Fibroblast of skin of right quadriceps (primary cell): ENCODE measurements at places on chromosomes 1 and 21.

DNA sequence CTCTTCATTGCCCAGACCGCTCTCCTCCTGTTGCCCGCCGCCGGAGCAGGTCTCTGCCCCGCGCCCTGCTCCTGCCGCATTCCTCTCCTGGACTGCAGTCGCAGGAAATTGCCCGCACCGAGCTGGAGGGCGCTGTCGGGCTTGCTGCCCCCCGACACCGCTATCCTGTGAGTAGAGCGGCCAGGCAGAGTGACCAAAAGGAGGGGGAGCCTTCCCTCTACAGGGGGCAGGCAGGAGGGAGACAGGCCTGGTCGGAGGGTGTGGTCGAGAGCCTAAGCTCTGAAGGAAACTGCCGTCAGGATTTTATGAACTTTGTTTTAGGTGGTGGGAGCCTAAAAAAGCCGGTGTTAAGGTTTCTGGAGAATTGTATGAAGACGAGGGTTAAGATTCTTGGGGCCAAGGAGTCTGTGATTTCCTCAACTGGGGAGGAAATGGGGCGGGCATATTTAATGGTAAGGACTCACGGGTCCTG is 517 bp downstream of the LRIG2 start:
- DNase-seq = peak; percentile 47

- peak; percentile 37 for DNase-seq
Observed at GRCh38 chr1:112298558-112298957, 97.5 kb upstream of the CTTNBP2NL start.

- no peak for DNase-seq
Observed at GRCh38 chr21:26777166-26777565, 68.0 kb downstream of the ADAMTS1 start.

- no peak for DNase-seq
Observed at GRCh38 chr1:1119272-1119890, 3.5 kb upstream of the C1orf159 start.

GRCh38 chr1:212410231-212410820 is 4.4 kb downstream of the PACC1 start:
- no peak for DNase-seq

DNA sequence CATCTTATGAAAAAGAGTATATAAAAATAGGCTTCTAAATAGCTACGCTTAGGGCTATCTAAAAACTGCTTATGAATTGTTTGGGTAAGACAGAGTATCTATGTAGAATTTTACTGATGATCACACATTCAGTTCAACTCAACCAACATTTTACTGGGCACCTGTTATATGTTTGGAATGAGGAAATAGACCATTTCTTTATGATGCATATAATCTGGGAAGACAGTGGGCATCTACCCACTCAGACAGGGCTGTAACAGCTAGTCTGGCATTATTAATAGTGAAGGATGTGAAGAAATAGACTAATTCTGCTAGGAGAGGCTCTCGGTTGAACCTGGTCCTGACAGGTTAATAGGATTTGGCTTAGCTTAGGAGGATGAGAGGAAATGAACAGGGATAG is 56.9 kb downstream of the TIAM1 start:
- no peak for DNase-seq

- DNase-seq = peak; percentile 8
Observed at GRCh38 chr1:4755864-4756504, 101.6 kb downstream of the AJAP1 start.

DNA sequence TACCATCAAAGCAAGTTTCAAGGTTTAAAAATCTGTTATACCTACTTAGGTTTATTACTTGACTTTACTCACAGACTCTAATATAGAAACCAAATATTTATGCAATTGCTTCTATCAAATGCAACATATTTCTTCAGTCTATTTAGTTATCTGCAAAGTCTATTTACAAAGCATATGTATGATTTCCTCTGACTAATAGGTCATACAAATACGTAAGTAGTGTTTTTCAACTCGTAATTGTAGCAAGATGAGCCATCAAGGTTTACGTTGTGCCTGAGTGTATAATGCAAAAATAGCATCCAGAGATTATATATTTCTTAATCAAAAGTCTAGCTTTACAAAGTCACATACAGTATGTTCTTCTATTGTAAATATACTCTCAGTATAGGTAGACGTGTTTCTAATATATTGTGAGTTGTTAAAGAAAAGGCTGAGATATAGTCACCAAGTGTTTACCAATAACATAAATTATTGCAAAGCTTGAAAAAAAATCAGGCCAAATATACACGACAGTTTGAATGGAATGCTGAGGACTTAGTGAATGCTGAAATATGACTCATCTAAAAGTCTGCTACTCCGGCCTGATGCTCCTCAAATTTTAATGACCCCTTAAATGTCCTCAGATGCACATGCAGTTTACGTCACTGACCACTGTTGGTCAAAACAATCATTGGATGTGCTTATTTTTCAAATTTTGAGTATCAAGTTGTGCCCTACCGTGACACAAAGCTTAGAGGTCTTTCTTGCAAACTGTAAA is 48.4 kb downstream of the ADAMTS5 start:
- peak; percentile 42 for DNase-seq

DNA sequence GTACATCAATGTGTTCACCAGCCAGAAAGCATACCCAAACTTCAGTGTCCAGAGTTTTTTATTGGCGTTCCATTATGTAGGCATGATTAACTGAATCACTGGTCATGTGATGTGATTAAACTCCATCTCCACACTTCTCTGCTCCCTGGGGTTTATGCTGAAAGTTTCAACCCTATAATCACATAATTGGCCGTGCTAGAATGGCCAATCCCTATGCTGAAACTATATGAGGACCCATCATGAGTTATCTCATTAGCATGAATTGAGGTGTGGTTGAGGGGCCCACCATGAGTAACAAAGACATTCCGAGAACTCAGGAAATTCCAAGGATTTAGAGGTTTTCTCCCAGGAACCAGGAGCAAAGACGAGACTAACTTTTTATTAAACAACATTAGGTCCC is 31.8 kb upstream of the FBXO28 start:
- DNase-seq = peak; percentile 84

- peak; percentile 92 for DNase-seq
Observed at GRCh38 chr1:8137481-8138244, 111.6 kb upstream of the ERRFI1 start.

GRCh38 chr1:24875991-24876506 is 54.0 kb downstream of the RUNX3 start:
- DNase-seq = no peak

DNA sequence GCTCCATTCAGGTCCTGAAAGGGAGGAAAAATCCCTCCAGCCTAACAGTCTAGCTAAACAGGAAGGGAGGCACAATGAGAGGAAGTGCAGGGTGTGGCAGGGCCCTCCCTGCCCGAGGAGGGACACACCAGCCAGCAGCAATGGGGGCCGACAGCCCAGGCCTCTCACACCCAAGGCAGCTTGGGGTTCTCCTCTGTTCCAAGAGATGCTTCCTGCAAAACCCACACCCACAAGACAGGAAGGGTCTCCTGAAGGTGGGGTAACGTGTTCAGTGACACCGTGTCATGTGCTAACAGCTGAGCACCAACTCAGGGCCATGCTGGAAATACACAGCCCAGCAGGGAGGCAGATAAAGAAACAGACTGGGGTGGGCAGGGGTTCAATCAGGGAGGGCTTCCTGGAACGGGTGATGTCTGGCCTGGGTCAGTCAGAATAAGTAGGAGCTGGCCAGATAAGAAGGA is 10.2 kb downstream of the ECE1 start:
- no peak for DNase-seq

DNA sequence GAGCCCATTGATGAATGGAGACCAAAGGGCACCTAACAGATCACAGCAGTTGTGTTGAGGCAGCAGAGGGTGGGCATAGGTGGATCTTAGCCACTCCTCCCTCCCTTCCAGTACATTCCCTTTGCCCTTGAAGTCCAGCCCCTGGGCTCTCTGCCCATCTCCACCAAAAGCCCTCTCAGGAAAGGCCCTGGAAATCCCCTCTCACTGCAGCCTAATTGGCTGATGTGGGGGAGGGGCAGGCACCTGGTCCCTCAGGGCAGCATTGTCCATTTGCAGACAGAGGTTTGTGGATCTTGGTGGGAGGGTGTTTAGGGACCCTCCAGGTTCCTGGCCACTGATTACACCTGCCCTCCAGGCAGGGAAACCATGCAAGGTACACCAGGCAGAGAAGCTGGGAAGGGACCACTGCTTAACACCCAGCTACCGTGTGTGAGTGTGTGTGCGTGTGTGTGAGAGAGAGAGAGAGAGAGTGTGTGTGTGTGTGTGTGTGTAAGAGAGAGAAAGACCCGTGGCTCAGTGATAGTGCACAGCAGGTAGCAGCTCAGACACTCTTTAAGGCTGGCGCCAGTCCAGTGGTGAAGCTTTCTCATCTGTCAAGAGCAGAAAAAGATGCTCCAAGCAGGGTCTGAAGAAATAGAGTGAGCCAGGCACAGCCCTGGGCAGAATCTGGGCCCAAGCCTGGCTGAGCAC is 71.1 kb downstream of the MATN1 start:
- DNase-seq = no peak

DNA sequence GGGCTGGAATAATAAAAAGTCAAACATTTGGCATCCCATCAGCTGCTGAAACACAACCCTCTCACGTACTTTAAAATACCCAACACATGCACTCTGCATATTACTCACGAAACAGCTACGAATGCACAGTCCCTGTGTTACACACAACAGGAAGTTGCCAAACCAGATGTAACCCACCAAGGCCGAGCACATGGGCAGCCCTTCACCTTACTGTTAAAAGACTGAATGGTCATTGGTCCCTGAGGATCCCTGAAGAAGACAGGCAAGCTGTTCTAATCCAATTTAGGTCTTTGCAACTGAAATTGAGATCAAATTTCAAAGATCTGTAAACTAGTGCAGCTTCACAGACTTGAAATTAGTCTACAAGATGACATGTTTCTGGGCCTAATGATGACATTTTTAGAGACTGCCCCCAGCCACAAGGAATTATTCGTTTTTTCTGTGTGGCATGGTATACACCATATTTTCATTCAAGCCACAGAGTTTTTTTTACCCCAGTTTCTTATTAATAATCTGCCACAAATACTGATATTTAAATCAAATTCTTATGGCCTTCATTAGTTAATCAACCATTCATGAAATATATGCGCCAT is 25.6 kb upstream of the IER5 start:
- peak; percentile 70 for DNase-seq

- no peak for DNase-seq
Observed at GRCh38 chr1:212438831-212439237, 6.1 kb downstream of the NENF start.

GRCh38 chr1:111756124-111756513 is 418 bp downstream of the DDX20 start:
- no peak for DNase-seq

DNA sequence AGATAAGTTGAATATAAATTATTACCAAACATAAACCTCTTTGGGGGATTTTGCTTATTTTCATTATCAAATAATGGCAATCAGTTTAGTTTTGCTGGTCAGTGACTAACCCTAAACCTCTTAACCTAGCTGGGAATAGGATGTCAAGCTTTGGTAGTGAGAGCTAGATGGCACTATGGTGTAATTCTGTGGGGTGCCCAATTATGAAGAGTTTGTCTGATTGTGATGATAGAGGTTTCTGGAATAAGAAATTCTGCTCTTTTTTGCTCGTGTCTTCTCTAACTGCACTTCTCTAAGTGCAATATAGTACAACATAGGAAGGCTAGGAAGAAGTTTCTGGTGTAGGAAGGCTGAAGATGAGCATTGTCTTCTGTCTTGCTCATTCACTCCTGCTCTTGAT is 59.8 kb downstream of the XCL1 start:
- no peak for DNase-seq

DNA sequence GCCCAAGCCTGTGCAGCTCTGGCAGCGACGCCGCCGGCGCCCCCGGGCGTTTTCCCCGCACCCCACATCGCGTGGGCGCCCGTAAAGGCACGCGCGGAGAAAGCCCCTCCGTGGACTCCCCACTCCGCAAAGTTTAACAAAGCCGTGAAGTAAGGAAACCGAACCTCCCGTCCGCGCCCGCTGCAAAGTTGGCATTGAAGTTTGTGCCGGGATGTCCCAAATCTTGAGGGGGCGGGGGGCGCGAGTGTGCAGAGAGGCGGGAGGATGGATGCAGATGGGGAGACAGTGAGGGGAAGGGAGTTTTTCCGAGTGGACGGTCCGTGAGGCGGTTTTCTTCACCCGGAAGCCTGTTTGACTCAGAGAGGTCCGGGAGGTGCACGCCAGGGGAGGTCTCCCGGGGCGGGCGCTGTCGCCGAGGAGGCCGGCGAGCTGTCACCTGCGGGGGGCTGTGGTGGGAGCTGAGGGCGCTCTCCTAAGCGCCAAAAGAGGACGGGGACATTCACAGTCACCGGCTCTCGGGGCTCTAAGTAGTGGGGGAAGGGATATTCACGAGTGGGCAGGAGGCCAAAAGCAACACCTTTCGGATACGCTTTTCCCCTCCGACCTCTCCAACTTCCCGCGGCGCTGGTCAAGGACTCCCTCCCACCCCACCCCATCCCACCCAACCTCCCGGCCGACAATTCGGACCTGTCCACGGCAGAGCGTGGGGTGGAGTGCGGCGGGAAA is 1.3 kb downstream of the WLS start:
- DNase-seq = no peak

DNA sequence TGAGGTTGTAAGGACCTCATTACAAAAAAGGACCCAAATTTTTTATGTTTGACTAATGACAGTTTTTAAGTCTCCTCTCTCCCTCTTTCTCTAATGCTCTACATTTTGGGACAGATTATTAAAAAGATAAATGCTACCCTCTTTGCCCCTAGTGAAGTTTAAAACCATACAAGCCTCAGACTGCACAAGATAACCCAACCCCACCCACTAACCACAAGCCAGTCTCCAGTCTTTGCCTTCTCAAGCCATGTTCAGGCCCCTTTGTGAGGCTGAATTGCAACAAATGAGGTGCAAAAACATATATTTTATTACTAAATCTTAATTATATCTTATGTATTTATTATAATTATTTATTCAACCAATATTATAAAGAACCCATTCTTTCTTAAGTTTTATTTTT is 597.2 kb upstream of the BRINP3 start:
- DNase-seq = no peak

DNA sequence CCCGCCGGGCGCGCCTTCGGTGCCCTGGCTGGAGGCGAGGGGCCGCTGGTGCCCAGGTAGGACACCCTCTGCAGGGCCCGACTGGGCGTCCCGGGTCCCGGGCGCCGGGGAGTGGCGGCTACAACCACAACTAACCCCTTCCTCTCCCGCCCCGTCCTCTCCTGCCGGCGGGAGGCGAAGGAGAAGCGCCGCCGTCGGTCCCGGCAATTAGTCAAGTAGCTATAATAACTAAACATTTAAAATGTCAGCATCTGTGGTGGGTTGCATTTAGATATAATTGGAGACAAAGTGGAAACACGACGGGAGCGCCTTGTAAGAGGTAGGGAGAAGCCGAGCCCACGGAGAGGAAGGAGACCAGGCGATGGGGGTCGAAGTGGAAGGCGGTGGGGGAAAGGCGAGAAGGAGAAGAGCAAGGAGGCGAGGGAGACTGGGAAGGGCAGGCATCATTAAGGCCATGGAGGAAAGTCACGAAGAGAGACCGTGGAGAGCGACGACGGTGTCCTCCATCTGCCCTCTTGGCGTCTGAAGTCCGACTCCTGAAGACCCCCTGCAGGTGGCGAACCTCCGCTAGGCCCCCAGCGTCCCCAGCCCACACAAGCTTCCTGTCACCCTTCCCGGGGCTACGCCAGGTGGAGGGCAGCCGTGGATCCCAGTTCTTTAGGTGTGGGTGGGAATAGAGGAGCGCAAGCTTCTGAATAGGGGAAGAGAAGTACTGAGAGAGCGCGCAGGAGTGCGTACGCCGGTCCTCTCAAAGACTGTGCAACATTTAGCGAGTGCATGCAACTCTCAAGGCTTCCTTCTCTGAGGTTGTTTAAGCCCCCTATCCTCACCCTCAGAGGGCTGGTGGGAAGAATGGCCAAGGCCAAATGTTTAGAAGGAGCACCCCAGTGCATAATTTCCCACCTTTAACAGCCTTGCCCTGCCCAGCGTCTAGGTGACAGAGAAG is 1.6 kb downstream of the CNIH3 start:
- DNase-seq = no peak
